NCI-H2081 treated with DMSO at 0.1 percent for 48 hours (cell line): ENCODE measurements at places on chromosomes 12 and 14.

DNA sequence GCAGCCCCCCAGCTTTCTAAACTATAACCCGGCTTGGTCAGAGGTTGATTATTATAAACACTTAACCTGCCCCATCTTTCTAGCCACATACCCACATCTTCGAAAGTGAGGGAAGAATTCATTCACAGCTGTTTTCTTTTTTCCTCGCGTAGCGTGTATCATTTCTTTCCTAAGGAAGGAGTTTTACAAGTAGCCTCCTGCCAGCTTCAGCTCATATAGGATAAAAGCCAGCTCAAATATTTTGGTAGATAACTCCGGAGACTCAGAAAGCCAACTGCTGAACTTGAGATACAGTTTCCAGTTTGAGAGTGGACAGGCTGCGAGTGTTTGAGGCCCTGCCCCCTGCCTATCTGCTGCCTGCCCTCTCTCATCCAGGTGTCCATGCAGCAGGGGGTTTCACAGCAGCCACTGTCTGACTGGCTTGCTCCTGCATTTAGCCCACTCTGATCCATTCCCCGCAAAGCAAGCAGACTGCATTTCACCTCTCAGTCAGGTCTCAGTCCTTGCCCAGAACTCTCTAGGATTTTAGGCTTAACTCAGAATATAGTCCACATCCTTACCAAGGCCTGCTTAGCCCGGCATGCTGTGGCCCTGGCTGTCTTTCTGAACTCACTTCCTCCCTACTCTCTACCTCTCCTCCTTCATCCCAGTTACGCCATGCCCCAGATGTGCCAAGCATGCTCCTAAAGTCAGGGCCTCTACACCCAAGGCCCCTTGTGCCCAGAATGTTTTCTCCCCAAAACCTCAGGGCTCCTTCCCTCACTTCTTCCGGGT, 46.9 kb downstream of the EVL start:
- no peak for DNase-seq

- DNase-seq: no peak
Observed at GRCh38 chr12:42450248-42450647, 124.3 kb downstream of the PPHLN1 start.

- DNase-seq: no peak
Observed at GRCh38 chr12:113443030-113443539, 20.9 kb downstream of the SDSL start.

DNA sequence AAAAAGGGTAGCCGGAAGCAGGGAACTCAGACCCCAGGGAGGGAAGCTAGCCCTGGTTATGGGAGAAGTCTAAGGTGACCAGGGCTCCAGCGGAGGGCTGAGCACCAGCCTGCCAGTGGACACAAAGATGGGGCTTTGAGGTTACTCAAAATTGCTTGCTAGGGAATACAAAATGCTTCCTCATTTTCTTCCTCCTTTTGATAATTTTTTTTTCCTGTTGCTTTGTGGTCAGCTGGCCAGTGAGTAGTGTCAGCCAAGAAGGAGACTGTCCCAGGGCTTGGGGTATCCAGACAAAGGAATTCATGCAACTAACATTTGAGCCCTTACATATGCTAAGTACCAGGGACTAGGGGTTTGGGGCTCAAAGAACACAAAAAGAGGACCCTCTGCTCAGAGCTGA, 206.2 kb downstream of the PPM1H start:
- no peak for DNase-seq

- DNase-seq: no peak
Observed at GRCh38 chr14:64561631-64562030, 11.9 kb downstream of the PPP1R36 start.
